Nucleus accumbens (tissue), 56 donors: ENCODE measurements at places on chromosomes 7 and 10.

GRCh38 chr10:113948048-113948447 lies 93.6 kb downstream of the NHLRC2 start:
- DNase-seq: no peak

DNA sequence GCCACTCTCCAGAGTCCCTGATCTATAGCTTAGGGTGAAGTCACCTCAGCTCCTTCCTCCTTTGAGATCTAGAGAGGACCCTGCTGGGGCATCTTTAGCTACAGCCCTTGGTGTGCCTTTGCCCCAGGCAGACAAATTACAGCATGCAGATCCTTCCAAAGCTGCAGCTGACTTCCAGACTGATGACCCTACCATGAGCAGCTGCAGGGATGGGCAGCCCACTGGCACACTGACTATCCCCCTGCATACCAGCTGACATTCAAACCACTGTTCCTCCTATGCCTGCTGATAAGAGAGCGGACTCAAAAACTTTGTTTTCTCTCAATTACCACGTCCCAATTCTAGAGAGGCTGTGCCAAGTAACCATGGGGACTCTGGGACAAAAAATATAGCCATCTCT lies 70.6 kb downstream of the COL13A1 start:
- DNase-seq: no peak

GRCh38 chr7:90582164-90582563 lies 14.0 kb upstream of the CDK14 start:
- DNase-seq: no peak

DNA sequence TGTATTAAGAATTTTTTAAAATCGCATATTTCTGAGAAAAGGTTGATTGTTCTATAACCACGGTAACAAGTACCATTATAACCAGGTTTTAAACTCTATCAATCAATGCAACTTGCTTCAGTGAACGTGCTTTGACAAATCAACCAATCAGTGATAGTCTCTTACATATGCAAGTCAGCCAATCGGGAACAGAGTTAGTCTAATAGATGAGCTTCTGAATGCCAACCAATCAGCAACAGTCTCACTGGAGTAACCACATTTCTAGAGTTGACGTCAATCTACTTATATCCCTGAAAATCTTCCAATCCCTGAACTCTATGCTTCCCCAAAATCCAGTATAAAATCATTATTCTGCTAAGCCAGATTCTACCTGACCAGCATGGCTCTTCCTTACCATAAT lies 44.7 kb upstream of the TRUB1 start:
- DNase-seq: no peak

DNA sequence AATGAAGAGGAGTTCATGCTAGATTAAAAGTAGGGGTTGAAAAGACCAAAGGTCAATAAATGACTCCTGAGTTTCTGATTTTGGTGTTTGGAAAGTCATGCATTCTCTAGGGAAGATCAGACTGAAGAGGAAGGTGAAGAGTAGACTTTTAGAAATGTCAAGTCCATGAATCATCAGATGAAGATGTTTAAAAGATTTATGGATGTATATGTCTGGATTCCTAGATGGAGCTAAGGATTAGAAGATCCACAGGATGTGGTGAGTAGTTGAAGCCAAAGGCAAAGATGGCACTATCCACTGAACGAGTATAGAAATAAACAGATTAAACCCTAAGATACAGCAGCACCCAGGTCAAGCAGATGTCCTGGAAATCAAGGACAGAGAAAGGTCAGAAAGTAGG lies 298.5 kb downstream of the GPAM start:
- no peak for DNase-seq

DNA sequence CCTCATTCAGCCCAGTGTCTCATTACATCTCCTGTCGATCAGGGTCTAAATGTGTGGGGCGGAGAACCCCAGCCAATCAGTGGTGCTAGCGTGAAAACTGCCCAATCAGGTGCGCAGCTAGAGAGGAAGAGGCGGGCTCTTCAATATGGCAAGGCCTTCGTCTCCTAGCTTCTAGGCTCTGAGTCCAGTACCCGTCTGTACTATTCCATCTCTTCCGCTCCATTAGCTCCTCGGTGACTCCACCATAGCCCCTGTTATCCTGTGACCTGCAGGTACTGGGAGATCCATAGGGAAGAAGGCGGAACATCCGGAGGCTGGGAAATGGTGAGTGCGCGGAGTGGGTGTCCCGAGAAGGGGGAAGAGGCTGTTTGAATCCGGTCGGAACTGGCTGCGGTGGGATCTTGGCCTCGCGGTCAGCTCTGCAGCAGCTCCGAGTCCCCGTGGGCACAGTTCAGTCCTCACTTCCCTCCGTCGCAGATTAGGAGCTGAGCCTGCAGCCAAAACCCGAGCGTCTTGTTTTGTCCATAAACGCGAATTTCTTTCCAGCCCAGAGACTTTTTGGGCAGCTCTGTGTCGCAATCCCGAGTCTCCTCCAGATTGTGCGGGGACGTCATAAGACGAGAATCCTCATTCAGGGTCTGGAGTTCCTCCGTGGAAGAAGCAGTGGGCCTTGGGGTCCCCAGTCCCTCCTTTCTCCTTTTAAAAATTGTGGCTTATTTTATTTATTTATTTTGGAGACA lies at the start of gene ZNF727:
ZNF727 (plus strand) TSS at position 134 of the 740 bp plus-strand sequence; CDS start at position 322, 188 bp downstream.
- peak; percentile 80 for DNase-seq

DNA sequence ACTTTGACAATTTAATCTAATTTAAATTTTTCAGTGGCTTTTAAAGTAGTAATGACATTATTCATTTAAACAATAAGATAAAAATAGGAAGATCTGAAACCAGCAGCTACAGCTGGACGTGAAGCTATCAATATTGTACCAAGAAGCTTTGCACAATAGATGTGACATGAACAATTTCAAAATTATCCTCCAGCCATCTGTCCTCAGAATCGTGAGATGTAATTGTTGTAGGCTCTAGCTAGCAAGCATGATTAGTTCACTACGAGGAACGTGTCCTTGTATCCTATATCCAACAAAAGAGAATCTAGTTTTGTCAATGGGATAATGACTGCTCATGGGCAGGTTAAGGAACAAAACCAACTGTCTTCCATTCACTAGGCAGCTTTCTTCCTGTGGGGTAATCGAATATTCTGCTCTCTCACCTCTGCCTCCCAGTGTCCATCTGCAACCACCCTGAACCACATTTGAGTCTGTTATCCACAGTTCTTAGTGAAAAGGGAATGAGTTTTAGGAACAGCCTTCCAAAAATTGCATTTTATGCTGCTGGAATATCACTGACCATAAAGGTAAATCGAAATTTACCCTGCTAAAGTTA lies 247.3 kb downstream of the PARD3 start:
- no peak for DNase-seq
